ENCODE measurements at places on chromosomes 7 and 10.

DNA sequence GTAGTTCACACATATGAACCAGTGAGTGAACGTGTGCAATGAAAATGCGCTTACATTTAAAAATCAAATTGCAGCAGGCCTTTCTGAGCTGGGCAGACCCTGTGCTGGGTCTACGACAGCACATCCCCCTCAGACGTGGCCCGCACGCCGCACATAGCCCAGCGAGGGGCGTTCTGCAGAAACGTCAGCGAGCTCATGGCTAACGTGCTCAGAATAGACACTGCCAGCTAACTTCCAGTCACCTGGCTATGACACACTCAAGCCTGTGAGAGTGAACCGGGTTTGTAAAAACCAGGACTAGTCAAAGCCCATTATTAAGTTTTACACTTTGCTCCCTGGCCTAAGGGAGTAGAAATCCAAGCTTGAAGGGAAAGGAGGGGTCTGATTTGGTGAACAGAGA, 108.1 kb upstream of the INSIG1 start:
- DNase-seq = no peak

- DNase-seq = no peak
These were observed 193.7 kb downstream of the GFRA1 start for GRCh38 chr10:116079355-116079754.

GRCh38 chr7:11127988-11128387, 154.3 kb downstream of the PHF14 start:
- no peak for DNase-seq

GRCh38 chr10:91097313-91097712, 123.2 kb upstream of the PCGF5 start:
- DNase-seq = no peak

DNA sequence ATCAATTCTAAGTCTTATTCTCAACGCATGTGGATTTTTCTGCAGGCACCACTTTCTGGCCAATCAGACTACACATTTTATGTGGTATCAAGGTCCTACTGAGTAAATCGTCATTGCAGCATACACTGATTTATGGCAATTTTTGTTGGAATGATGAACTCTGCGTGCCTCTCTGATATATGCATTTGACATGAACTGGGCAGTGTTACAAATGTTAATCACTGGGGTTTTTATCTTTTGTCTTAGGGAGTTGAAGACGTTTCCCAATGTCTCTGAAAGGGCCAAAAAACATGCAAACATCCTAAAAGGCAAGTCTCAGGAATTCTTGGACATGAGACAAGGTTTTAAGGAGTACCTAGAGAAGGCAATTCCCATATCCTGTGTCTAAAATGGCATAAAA, 809.5 kb upstream of the CELF2 start:
- DNase-seq = no peak

- no peak for DNase-seq
These were observed 1.2 kb upstream of the DKK1 start for GRCh38 chr10:52312942-52313255.

- no peak for DNase-seq
These were observed 630.7 kb upstream of the AUTS2 start for GRCh38 chr7:68967598-68967997.

DNA sequence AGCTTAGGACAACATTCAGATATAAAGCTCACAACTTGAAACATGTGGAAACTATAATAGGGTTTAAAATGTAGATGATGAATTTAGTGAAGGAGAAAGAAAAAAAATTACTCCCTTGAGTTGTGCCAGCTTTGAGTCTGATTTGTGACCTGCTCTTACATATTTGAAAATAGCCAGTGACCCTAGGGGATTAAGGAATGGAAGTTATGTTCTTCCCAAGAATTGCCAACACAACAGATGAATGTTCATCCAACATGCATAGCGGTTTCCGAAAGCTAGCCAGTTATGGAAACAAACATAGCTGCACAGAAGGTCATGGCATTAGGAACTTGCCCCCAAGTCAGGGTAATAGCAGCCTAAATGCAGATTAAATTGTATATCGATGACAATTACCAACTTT, 10.8 kb downstream of the TMEM196 start:
- DNase-seq = no peak

DNA sequence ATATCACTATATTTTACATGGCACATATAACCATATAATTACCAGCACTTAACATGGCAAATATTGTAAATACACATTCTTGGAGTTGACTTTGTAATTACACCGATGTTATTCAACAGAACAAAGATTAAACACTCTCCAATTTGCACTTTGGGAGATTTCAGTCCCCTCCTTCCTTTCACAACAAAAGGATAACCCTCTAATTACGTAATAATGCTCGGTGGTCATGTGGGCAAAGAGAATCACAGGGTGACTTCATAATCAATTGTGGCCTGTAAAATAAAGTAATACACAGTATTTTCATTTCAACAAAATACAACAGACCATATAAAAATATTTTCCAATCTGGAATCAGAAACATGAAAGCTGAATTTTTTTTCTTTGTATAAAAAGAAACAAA, 73.2 kb downstream of the RHOBTB1 start:
- DNase-seq = no peak

- DNase-seq = no peak
These were observed 56.5 kb upstream of the ADRB1 start for GRCh38 chr10:113987156-113987555.

- DNase-seq = peak; percentile 35
These were observed 509 bp downstream of the AHR start for GRCh38 chr7:17298840-17299482.

DNA sequence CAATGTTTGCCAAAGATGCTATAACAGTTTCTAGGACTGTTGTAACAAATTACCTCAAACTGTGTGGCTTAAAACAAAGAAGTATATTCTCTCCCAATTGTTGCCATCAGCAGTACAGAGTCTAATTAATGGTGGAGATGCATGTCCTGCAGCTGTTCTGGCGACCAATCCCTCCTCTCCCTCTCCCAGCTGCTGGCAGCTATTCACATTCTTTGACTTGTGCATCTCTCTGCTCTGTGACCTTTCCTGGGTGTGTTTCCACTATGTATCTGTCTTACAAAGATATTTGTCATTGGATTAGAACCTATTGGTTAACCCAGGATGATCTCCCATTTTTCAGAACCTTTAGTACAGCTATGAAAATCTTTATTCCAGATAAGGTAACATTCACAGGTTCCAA, 561.7 kb upstream of the POM121L12 start:
- DNase-seq = no peak

DNA sequence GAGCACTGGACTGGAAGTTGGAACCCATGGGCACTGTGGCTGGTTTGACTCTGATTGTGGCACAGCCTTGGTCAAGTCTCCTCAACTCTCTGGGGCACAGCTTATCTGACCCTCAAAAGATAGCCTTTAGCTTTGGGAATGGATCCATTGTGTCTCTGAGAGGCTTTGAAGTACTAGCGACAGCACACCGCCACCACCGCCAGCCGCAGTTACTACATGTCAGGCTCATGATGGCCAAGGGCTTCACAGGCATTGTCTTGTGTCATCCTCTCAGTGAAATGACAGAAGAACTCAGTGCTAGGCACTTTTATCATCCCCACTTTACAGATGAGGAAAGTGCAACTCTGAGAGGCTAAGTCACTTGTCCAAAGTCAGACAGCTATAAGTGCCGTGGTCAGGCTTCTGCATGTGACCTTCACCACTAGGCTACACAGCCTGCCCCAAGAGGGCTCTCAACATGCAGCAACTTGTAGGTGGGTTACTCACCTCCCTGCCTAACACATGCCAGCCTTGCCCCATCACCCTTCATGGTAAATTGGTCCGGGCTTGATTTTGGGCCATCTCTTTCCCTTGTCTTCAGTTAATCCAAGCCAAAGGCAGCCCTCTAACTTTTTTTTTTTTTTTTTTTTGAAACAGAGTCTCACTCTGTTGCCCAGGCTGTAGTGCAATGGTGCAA, 44.1 kb downstream of the C10orf105 start:
- no peak for DNase-seq

DNA sequence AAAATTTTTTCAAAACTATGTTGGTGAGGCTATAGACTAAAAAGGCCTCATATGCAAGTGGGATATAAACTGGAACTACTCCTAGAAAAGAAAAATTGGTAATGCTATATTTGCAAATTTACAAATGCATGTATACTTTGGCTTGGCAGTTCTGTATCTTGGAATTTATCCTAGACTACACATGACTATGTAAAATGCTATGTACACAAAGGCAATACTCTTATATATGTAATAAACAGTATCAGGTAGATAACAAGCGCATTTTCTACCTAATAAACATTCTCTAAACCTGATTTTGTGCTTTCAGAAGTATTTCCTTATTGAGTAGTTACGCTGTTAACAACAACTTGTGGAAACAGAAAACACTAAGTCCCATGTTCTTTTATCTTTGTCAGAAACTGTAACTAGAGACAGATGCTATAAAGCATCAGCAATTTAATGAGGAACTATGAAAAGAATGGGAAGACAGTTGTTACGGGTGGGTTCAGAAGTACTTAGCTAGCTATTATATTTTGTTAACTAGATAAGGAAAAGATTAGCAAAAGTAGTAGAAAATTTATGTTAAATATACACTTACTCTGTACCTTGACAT, 107.8 kb downstream of the ARHGAP12 start:
- no peak for DNase-seq

GRCh38 chr7:118298771-118299170, 74.3 kb downstream of the ANKRD7 start:
- DNase-seq = no peak

- DNase-seq = no peak
These were observed 33.2 kb upstream of the PDE1C start for GRCh38 chr7:32103361-32103760.

GRCh38 chr10:119680050-119680449, 28.9 kb downstream of the BAG3 start:
- no peak for DNase-seq

GRCh38 chr10:49597426-49598163, 12.5 kb upstream of the SLC18A3 start:
- no peak for DNase-seq

GRCh38 chr7:131741446-131741845, 185.0 kb upstream of the PODXL start:
- no peak for DNase-seq

GRCh38 chr10:67114945-67115344, 189.1 kb downstream of the LRRTM3 start:
- no peak for DNase-seq

DNA sequence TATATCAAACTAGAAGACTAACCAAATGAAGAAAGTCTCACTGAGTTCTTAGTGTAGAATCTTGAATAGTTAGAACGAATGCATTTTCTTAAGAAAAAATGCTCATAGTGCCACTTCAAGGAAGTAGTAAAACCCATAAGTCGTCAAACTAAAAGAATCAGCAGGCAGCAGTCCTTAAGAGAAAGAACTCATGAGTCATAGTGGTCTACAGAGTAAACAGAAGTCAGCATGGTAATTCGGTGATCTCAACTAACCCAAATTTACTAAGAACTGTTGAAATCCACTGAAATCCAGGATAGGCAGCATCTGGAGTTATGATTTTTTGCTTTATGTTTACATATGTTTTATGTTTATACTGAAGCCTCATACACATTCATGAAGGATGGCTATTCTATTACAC, 256.2 kb downstream of the LHFPL3 start:
- no peak for DNase-seq

GRCh38 chr10:71966046-71967004, 2.1 kb downstream of the CHST3 start:
- DNase-seq = no peak

GRCh38 chr10:65891073-65891981, 1034.5 kb upstream of the LRRTM3 start:
- no peak for DNase-seq

GRCh38 chr7:26060733-26061677, 91.0 kb upstream of the NFE2L3 start:
- no peak for DNase-seq

DNA sequence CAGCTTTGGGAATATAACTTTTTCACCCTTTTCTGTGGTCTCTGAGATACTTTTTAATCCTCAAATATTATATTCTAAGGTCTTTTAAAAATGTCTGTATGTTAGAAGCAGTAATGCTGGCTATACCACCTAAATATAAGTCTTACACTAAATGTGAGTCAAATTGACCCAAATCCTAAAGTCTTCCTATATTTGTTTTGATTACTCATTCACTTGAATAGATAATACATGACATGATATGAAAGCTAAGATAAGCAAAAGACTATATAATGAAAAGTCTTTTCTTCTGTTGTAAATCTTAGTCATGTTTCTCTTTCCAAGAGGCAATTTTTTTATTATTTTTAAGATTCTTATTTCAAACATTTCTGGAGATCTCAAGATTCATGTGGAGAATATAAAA, 64.2 kb downstream of the HDAC9 start:
- DNase-seq = no peak

DNA sequence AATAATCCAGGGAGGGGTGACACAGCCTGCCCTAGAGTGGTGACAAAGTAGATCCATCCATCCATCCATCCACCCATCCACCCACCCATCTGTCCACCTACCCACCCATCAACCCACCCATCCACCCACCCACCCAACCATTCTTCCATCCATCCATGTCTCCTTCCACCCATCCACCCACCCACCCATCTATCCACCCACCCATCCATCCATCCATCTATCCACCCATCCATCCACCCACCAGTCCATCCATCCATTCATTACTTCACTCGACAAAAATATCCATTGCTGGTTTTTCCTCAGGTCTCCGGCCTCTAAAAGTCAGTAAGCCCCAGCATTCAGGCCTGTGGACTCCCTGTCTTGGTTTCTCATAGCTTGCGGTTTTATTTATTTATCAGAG, 12.5 kb upstream of the LIMK1 start:
- no peak for DNase-seq

GRCh38 chr10:53135897-53136253, 363.3 kb upstream of the MBL2 start:
- DNase-seq = no peak

- DNase-seq = no peak
These were observed 442.3 kb upstream of the PFKP start for GRCh38 chr10:2625094-2625493.

- no peak for DNase-seq
These were observed 100.9 kb downstream of the FOXL3 start for GRCh38 chr7:390761-391410.

GRCh38 chr7:134941952-134942351, 44.4 kb upstream of the AGBL3 start:
- no peak for DNase-seq

DNA sequence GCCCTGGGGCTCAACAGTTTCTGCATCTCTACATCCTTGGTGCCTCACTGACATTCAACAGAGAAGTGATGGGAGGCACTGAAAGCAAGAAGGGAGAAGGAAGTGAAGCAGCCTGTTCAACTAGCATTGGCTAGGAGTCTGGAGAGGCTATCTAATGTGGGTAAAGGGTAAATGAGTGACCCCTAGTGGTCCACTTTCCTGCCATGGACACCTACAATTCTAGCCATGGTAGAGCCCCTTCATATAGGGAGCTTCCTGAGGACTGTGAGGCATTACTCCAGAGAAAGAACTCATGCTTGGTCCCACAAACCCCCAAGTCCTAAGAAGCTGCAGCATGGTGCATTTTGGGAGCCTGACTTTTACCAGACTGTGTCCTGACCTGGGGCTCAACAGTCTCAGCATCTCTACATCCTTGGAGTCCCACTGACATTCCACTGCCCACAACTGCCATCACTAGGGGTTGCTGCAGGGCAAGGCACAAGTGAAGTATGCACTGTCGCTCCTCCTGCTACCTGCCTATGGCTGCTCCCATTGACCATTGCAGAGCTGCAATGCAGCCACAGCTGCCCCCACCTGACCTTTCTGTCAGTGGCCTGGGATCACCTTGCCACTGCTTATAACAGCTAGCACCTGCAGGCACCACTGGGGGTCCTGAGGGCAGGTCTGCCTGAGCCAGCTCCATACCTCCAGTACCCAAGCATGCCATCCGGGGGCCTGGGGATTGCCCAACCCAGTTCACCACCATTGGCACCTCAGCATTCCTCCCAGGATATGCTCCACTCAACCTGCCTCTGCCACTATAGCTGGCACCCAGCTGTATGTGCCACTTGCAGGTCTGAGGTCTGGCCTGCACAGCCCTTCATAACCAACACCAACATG, 44.1 kb upstream of the CDK6 start:
- DNase-seq = no peak

Data from activated CD4-positive, alpha-beta T cell treated with anti-CD3 and anti-CD28 coated beads, Interleukin-2, amount 50 U/mL, for 24 hours (primary cell).